ENCODE measurements at places on chromosomes 4 and X.

- no peak for DNase-seq
These were observed 122.6 kb upstream of the VCX3B start for GRCh38 chrX:8341814-8342590.

- DNase-seq: peak; percentile 22
These were observed 3.4 kb downstream of the ATP1B4 start for GRCh38 chrX:120365320-120365719.

- no peak for DNase-seq
These were observed 71.5 kb upstream of the DDX60 start for GRCh38 chr4:168390041-168390440.

GRCh38 chr4:63361628-63362027 is 1047.6 kb downstream of the TECRL start:
- no peak for DNase-seq

DNA sequence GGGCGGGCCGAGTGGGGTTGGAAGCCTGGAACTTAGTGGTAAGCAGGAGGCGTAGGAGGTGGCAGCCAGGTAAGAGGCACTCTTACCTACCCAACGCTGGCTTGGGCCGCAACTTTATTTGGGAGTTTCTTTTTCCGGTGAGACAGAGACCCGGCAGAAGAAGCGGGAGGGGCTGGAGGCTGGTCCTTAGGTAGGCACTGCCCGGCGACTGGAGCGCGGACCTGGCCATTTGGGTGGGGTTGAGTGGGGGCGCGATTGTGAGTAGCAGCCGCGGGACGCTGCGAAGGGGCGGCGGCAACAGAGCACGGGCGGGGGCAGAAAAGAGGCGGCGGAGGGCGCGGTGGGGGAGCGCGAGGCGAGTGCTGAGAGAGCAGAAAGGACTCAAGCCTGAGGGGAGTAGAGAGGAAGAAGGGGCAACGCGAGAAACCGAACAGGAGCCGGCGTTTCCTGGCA is 334 bp upstream of the POU4F2 start:
- DNase-seq: no peak

GRCh38 chr4:38387348-38387747 is 276.7 kb upstream of the KLF3 start:
- no peak for DNase-seq

Measured in EH (cell line).